ENCODE measurements at places on chromosomes 12 and 14.

DNA sequence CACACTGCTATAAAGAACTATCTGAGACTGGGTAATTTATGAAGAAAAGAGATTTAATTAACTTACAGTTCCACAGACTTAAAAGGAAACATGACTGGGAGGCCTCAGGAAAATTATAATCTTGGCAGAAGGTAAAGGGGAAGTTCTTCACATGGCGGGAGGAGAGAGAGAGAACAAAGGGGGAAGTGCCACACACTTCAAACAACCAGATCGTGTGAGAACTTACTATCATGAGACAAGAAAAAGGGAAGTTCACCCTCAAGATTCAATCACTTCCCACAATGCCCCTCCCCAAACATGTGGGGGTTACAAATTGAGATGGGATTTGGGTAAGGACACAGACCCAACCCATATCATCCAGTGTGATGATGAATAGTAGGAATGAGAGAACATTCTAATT, 366.5 kb downstream of the LRFN5 start:
- DNase-seq = no peak

DNA sequence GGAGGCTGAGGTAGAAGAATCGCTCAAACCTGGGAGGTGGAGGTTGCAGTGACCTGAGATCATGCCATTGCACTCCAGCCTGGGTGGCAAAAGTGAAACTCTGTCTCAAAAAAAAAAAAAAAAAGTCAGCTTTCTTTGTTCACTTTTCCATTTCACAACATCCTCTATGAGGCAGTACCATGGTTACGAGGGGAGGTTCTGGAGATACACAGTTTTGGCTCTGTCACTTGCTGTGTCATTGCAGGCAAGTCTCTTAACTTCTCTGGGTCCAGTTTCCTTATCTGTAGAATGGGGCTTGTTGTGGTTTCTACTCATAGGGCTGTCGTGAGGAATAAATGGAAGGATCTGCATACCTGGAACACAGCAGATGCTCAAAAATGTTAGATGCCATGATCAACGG, 75.6 kb upstream of the SLC24A4 start:
- no peak for DNase-seq

DNA sequence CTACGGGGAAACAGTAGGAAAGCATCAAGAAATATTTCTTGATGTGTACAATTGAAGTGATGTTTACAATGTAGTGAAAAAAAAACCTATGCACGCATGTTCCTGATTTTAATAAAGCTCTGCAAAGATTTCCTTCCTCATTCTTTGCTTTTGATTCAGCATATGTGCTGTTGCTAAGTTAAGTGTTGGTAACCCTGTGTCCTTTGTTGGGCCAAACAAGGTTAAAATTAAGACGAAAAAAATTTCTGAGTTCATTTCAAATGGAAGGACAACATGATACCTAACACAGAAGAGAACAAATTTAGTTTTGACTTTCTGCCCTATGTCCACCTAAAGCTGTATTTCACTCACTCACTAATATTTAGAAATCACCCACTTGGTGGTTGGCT, 62.8 kb downstream of the PPP2R5C start:
- DNase-seq = no peak

DNA sequence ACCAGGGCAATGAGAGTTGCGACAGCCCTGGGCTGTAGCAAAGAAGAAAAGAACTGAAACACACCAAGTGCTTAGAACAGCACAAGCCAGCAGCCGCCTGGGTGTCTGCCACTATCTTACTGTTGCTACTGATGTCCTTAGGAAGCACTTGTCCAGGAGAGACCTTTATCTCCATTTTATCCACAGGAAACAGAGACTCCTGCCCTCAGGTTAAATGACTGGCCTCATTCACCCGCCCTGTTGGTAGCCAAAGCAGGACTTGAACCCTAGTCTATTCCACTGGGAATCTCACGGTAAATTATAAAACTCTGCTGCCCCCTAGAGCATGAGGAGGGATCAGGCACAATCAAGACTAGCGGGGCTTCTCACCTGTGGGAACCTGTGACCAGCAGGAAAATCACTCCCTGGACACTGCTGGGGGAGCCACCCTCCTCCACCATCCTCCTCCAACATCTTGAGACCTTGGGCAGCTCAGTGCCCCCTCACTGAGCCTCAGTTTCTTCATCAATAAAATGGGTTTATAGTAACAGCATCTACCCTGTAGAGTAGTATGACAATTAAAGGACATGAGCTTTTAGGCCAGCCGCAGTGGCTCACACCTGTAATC, 20.5 kb upstream of the TESC start:
- DNase-seq = peak; percentile 42

- DNase-seq = no peak
Observed at GRCh38 chr14:104315625-104316024, 177.2 kb downstream of the KIF26A start.

DNA sequence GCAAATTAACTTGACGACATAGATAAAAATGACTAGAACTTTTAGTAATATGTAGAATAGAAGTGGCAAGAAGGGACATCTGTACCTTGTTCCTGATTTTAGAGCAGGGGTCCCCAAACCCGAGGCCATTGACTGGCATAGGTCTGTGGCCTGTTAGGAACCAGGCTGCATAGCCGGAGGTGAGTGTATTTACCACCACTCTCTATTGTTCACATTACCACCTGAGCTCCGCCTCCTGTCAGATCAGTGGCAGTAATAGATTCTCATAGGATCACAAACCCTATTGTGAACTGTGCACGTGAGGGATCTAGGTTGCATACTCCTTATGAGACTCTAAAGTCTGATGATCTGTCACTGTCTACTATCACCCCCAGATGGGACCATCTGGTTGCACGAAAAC, 113.6 kb upstream of the AVPR1A start:
- no peak for DNase-seq

- no peak for DNase-seq
Observed at GRCh38 chr12:125287155-125287847, 222.1 kb downstream of the AACS start.

- no peak for DNase-seq
Observed at GRCh38 chr12:93568091-93568490, 4.4 kb upstream of the SOCS2 start.

- DNase-seq = no peak
Observed at GRCh38 chr12:25434515-25434914, 118.6 kb downstream of the LMNTD1 start.

DNA sequence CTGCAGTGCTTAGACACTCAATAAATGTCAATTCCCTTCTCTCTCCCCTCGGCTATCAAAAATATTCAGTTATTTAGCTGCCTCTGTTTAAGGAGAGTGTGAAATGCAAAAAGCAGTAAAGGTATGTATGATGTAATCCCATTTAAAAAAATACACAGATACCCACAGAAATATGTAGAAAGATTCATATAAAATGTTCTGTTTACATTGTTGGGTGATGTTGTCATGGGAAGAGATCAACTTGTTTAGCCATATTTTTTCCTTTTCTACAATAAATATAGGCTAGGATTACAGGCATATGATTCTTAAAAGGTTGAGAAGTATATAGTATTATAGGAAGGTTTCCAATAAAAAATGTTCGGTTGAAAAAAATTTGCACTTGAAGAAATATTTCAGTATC, 7.8 kb downstream of the PPP2R3C start:
- DNase-seq = no peak
